ENCODE measurements at places on chromosomes 16 and 17. TPM values are rescaled to one million over a fixed set of nuclear protein-coding genes. Genes with fewer than 3 reads are reported as not detected.

Gene CKLF
- 42.5 TPM for total RNA-seq

Gene TMIGD1
- total RNA-seq, result not detected

DNA sequence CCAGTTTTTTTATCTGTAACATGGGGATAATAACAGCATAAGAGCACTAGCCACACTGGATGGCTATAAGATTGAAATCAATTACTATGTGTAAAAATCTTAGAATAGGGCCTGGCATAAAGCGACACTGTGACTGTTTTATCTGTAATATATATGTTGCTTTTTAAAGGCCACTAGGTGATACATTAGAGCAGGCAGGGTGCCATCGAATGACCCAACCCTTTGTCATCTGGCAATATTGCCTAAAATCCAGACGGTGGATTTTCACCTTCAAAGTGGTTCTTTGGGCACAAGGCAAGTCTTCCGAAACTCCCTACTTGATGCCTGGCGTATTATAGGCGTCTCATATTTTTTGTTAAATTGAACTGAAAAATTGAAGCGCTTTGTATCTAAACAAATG lies 69.1 kb downstream of the PRKCA start:
- no peaks in the 10 kb centered on the region for H3K27me3 ChIP-seq
- no peak for DNase-seq
- H3K4me1 ChIP-seq, result peaks cover 33% of the 10 kb centered on the region
- H3K27ac ChIP-seq, result no peak overlapping the region

Gene GPT2
- 0.23 TPM for total RNA-seq

- DNase-seq, result no peak
- H3K4me1 ChIP-seq, result peaks cover 9% of the 10 kb centered on the region
- H3K4me3 ChIP-seq, result no peak overlapping the region
- H3K27me3 ChIP-seq, result no peaks in the 10 kb centered on the region
- H3K27ac ChIP-seq, result no peak overlapping the region
These were observed 2.3 kb downstream of the DPEP2NB start for GRCh38 chr16:68013440-68013839.

- H3K36me3 ChIP-seq, result peaks cover 3% of the 10 kb centered on the region
- H3K27ac ChIP-seq, result no peak overlapping the region
- H3K27me3 ChIP-seq, result no peaks in the 10 kb centered on the region
- H3K4me1 ChIP-seq, result peaks cover 12% of the 10 kb centered on the region
- H3K4me3 ChIP-seq, result no peak overlapping the region
These were observed 8.2 kb downstream of the VPS4A start for GRCh38 chr16:69319381-69319780.

- no peak overlapping the region for H3K27ac ChIP-seq
- H3K27me3 ChIP-seq, result peaks cover 22% of the 10 kb centered on the region
- H3K4me3 ChIP-seq, result no peak overlapping the region
- peaks cover 2% of the 10 kb centered on the region for H3K36me3 ChIP-seq
- H3K4me1 ChIP-seq, result peaks cover 6% of the 10 kb centered on the region
These were observed 33.4 kb upstream of the MMD start for GRCh38 chr17:55454906-55455474.

GRCh38 chr16:2447920-2448583 lies 11.9 kb upstream of the TEDC2 start:
- no peaks in the 10 kb centered on the region for H3K4me1 ChIP-seq
- H3K27ac ChIP-seq, result no peak overlapping the region
- no peaks in the 10 kb centered on the region for H3K36me3 ChIP-seq
- no peak overlapping the region for H3K4me3 ChIP-seq
- no peak for DNase-seq

Gene MAFG
- total RNA-seq, result 15.4 TPM

DNA sequence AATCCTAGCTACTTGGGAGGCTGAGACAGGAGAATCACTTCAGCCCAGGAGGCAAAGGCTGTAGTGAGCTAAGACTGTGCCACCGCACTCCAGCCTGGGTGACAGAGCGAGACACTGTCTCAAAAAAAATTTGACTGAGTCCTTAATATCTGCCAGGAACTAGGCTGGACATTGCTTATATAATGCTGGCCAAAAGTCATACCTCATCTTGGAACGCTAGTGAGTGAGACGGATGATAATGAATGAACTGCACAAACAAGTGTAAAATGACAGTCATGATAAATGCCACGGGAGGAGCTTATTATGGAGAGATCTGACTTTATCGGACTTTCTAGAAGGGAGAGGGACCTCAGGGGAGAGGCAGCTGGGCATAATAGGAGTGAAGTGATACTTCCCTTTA lies 327.6 kb downstream of the SHISA9 start:
- H3K27me3 ChIP-seq, result no peaks in the 10 kb centered on the region
- no peak overlapping the region for H3K4me3 ChIP-seq
- H3K36me3 ChIP-seq, result no peaks in the 10 kb centered on the region
- DNase-seq, result no peak

Gene CCDC43
- 19.2 TPM for total RNA-seq

Gene MYADML2
- total RNA-seq, result not detected

DNA sequence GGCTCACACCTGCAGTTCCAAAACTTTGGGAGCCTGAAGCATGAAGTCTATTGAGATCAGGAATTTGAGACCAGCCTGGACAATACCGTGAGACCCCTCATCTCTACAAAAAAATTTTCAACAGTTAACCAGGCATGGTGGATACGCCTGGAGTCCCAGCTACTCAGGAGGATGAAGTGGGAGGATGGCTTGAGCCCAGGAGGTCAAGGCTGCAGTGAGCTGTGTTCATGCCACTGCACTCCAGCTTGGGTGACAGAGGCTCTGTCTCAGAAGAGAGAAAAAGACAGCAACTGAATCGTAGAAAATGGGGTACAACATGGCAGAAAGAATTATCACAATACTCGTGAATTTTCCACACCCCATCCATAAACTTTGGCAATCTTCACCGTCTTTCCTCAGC lies 3.2 kb downstream of the CRK start:
- H3K4me1 ChIP-seq, result peaks cover 37% of the 10 kb centered on the region
- no peak for DNase-seq
- H3K27me3 ChIP-seq, result no peaks in the 10 kb centered on the region
- no peaks in the 10 kb centered on the region for H3K36me3 ChIP-seq
- H3K4me3 ChIP-seq, result no peak overlapping the region

Gene AURKB
- 2.2 TPM for total RNA-seq

- H3K4me3 ChIP-seq, result peak within 1 kb of the TSS; percentile 100
- H3K36me3 ChIP-seq, result peaks cover 16% of the 10 kb centered on the region
- DNase-seq, result peak; percentile 80
- H3K27me3 ChIP-seq, result no peaks in the 10 kb centered on the region
- H3K27ac ChIP-seq, result peak within 1 kb of the TSS; percentile 98
- H3K4me1 ChIP-seq, result peaks cover 42% of the 10 kb centered on the region
These were observed at the start of the genes NUDT21 and OGFOD1 for GRCh38 chr16:56450986-56451752. Gene NUDT21, minus strand, starts transcription at chr16:56451332. Its CDS starts 130 bp downstream, at chr16:56451202. Gene OGFOD1, plus strand, starts transcription at chr16:56451554. Its CDS starts 59 bp downstream, at chr16:56451613.

Gene SDR42E1
- 4.9 TPM for total RNA-seq

DNA sequence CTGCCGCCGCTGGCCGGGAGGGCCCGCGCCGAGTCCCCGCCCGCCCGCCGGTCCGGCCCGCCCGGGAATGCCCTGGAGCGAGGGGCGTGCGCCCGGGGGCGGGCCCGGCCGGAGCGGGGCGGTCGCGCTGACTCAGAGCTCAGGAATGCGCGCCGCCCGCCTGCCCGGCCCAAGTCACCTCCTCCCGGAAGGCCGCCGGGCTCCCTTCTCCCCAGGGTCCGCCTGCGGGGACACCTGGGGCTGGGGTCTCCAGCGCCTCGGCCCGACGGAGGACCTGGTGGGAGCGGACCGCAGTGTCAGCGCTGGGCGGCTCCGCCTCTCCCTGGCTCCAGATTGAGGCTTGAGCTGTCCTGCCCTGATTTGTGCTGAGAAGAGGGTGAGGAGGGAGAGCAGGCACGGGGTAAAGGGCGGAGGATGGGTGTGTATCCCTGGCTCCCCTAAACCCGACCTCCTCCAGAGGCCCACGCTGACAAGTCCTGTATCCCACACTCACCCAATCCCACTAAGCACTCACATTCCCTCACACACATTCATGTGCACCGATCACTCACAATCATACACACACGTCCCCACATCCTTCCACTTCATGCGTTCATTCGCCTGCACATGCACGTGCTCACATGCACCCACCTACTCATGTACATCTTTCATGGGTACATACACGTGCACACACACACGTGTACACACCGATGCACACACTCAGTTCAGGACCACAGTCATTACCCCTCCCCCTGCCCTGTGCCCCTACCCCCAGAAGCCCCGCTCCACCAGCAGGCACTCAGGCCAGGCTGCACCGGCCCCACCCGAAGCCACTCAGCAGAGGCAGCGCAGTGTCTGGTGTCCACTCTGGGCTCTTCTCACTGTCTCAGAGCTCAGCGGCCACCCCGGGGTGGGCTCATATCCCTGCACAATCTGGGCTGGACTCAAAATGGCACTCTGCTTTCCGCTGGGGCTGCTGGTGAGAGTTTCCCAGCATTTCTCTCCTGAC lies at the start of gene RHBDF1:
TSS of gene RHBDF1 (minus strand) at position 71 of the 988 bp plus-strand sequence. CDS start 7,616 bp downstream, outside the sequence.
- peak within 1 kb of the TSS; percentile 80 for H3K4me3 ChIP-seq
- H3K36me3 ChIP-seq, result peaks cover 3% of the 10 kb centered on the region
- peaks cover 17% of the 10 kb centered on the region for H3K4me1 ChIP-seq

- H3K36me3 ChIP-seq, result no peaks in the 10 kb centered on the region
- no peak for DNase-seq
- H3K27me3 ChIP-seq, result no peaks in the 10 kb centered on the region
These were observed 23.4 kb upstream of the SEC14L1 start for GRCh38 chr17:77117415-77117814.

DNA sequence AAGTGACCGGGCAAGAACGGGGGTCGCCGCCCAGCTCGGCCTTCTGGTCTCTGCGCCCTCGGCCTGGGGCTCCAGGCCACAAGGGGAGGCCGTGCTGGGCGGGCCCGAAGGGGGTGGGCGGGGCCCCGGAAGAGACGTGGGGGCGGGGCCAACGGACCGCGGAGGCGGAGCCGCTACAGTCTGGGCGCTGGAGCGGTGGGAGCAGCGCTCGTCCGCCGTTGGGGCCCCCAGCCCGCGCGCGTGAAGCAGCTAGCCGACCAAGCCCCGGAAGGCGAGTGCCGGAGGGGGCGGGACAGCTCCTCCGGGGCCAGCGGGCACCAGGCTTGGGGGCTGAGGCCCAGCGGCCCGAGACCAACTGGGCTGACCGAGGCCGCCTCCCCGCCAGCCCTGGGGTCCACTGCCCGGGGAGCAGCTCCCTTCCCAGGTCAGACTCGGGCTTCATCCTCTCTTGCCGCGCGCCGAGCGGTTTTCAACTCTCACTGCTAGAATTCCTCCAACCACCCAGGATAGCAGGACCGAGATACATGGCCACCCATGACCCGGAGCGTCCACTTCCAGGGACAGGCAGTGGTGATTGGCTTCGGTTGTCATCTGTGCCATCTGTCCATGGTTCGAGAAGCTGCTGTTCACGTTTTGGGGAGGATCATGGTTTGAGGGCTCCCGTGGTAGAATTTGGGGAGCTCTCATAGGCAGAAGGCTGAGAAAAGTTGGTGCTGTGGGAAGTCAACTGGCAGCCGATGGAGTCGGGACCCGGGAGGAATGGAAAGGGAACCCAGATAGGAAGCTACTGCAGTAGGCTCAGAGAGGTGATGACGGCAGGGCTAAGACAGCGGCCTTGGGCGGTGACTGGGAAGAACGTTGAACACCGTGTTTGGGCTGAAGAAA lies 44.6 kb upstream of the LCMT1 start:
- peak overlapping the region; percentile 89 for H3K4me3 ChIP-seq
- H3K27ac ChIP-seq, result peak overlapping the region; percentile 89
- H3K36me3 ChIP-seq, result no peaks in the 10 kb centered on the region
- peak; percentile 80 for DNase-seq
- peaks cover 17% of the 10 kb centered on the region for H3K4me1 ChIP-seq

- peaks cover 2% of the 10 kb centered on the region for H3K36me3 ChIP-seq
- DNase-seq, result no peak
- no peak overlapping the region for H3K27ac ChIP-seq
- peaks cover 10% of the 10 kb centered on the region for H3K4me1 ChIP-seq
These were observed 27.3 kb upstream of the GPRC5B start for GRCh38 chr16:19911747-19912454.

- peaks cover 55% of the 10 kb centered on the region for H3K4me1 ChIP-seq
- peaks cover 4% of the 10 kb centered on the region for H3K36me3 ChIP-seq
- peak overlapping the region; percentile 87 for H3K27ac ChIP-seq
- H3K27me3 ChIP-seq, result no peaks in the 10 kb centered on the region
These were observed 18.0 kb downstream of the HS3ST3B1 start for GRCh38 chr17:14318918-14319205.

Gene CDH11
- not detected for total RNA-seq

- peak within 1 kb of the TSS; percentile 16 for H3K27ac ChIP-seq
- H3K36me3 ChIP-seq, result peaks cover 3% of the 10 kb centered on the region
- no peak within 1 kb of the TSS for H3K4me3 ChIP-seq
- DNase-seq, result no peak
- peaks cover 15% of the 10 kb centered on the region for H3K4me1 ChIP-seq
These were observed at the start of gene MFAP4 for GRCh38 chr17:19386974-19387920. Gene MFAP4, minus strand, starts transcription at chr17:19387190. Its CDS starts 35 bp downstream, at chr17:19387155.

DNA sequence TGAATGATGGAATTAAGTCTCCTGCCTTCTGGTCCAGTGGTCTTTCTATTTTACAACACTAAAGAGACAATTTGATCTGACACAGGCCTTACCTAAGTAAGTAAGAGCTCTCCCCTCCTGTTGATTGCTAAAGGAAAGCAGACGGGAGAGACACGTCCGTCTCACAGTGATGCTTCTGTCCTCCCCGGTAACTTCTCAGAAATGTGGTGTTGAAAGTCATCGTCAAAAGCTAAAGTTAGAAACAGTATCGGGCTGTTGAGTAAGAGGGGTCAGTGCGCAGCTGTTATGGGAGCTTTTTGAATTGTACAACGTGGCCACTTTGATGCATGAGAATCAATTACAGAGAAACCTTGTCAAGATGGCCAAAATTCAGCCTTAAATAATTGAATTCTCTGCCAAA lies 1.9 kb upstream of the RBFOX1 start:
- H3K4me1 ChIP-seq, result no peaks in the 10 kb centered on the region
- no peaks in the 10 kb centered on the region for H3K27me3 ChIP-seq
- no peaks in the 10 kb centered on the region for H3K36me3 ChIP-seq
- no peak for DNase-seq
- no peak overlapping the region for H3K27ac ChIP-seq
- no peak overlapping the region for H3K4me3 ChIP-seq

GRCh38 chr16:78956859-78957258 lies 643.7 kb downstream of the MAF start:
- H3K4me1 ChIP-seq, result peaks cover 10% of the 10 kb centered on the region
- H3K27me3 ChIP-seq, result no peaks in the 10 kb centered on the region
- peak overlapping the region; percentile 88 for H3K27ac ChIP-seq
- no peak for DNase-seq
- peak overlapping the region; percentile 81 for H3K4me3 ChIP-seq

DNA sequence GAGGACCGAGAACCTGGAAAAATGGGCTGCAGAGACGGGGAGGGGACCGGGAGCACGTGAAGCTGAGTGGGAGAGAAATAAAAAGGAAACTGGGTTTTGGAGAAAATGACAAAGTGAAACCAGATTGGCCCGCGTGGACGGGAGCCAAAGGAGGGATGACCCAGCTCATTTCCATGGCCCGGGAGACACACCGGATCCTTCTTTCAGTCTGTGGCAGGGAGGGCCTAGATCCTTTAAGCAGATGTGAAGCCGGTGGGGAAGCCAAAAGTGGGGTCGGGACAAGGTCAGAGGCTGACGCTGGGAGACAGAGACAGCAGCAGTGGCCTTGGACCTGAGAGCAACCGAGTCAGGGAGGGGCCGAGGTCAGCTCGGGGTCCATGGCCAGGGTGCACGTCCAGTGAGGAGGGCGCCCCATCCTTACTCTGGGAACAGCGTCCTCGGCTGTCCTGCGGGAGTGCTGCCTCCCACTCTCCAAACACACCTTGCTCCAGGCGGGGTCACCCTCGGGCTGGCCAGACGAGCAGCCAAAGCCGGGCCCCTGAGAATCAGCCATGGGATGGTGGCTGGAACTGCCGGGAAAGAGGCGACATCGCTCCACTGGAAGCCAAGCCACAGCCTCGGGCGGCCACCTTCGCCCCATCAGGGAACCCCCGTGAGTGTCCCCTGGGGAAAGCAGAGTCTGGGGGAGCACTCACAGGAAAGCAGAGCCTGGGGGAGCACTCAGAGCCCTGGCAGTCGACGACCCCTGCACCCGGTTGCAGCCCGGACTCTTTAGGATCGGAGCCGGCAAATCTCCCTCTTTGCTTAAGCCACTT lies 17.3 kb downstream of the CA5A start:
- H3K27ac ChIP-seq, result no peak overlapping the region
- H3K4me1 ChIP-seq, result peaks cover 3% of the 10 kb centered on the region
- H3K36me3 ChIP-seq, result no peaks in the 10 kb centered on the region
- H3K4me3 ChIP-seq, result no peak overlapping the region
- no peak for DNase-seq
